Cerebellar nuclear complex (tissue), 1 donor: ENCODE measurements at places on chromosomes 1 and 21.

- no peak for DNase-seq
Measured at GRCh38 chr1:244241438-244241837, 190.4 kb downstream of the ZBTB18 start.

DNA sequence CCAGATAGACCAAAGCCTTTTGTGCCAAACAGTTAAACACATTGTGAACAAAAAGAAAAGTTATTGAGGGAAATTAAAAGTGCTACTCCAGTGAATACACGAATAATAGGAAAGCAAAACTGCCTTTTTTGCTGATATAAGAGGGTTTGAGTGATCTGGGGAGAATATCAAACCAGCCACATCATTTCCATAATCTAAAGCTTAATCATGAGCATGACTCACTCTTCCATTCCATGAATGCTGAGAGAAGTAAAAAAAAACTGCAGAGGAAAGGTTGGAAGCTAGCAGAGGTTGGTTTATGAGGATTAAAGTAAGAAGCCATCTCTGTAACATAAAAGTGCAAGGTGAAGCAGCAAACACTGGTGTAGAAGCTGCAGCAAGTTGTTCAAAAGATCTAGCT lies 350.6 kb upstream of the NCAM2 start:
- no peak for DNase-seq

DNA sequence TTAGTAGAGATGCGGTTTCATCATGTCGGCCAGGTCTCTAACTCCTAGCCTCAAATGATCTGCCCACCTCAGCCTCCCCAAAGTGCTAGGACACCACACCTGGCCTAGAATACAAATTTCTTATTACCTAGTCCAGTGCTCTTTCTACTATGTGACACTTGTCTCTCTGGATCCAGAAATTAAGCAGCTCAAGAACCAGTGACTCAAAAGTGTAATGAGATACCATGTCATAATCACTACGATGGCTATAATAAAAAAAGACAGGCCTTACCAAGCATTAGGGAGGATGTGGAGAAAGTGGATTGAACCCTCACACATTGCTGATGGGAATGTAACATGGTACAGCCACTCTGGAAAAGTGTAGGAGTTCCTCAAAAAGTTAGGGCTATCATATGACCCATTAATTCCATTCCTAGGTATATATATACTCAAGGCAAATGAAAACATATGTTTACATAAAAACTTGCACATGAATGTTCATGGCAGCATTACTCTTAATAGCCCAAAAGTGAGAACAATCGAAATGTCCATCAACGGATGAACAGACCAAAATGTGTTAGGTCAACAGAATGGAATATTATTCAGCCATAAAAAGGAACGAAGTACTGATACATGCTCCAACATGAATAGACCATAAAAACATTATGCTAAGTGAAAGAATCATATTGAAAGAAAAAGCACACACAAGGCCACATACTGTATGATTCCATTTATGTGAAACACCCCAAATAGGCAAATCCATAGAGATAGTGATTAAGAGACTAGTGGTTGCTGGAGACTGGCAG lies 8.3 kb downstream of the TEX38 start:
- DNase-seq = no peak

- DNase-seq = no peak
Measured at GRCh38 chr1:2110191-2110737, 60.1 kb downstream of the PRKCZ start.

DNA sequence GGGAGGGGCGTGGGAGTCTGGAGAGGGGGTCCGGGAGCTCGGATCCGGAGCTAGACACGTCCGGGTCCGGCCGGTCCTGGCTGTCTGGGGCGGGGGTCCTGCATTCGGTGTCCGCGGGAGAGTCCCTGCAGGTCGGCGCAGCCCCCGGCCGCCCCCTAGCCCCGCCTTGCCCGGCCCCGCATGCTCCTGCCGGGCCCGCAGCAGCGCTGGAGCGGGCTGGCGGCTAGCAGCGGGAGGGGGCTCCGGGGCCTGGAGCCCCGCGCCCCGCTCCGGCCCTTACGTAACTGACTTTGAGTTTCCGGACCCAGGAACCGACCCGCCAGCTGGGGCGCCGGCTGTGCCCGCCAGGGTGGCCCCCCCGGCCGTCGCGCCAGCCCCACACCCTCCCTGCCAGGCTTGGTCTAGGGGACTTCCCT lies 26.9 kb upstream of the EPB41 start:
- no peak for DNase-seq

DNA sequence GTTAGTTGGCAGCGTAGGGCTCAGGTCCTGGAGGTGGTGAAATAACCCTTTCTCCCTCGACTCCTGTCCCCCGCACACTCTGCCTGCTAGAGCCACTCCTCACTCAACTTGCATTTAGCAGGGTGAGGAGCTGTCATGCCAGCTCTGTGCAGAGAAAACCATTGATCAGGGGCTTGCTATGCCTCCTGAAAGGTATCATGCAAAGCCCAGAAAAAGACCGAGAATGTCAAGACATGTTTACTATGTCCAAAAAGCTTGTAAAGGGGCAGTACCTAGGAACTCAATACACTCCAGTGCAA lies 18.0 kb downstream of the ALDH4A1 start:
- DNase-seq = no peak

GRCh38 chr1:39238476-39238875 lies 34.0 kb downstream of the MACF1 start:
- DNase-seq = no peak

DNA sequence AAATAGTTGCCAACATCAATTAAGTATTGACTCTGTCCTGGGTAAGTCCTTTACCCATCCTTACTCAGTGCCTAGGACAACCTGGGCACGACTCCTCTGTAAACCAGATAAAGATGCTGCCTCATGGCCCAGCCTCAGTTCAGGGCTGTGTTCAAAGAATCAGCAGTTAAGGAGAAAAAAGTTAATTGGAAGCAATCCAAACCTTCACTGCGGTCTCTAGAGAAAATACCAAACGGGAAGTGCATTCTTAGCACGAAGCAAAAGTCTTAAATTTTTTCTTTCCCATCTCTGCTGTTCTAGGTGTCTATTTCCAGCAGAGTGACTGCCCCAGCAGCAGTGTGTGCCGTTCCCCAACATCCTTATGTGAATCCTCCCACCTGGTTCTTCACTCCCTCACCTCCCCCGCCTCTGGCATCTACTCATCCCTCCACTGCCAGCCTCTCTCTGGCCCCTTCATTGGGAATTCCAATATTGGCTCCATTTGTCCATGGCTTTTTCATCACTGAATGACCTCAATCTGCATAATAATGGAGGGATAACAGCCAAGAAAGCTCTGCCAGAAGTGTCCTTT lies 23.2 kb downstream of the KANK4 start:
- DNase-seq = no peak

DNA sequence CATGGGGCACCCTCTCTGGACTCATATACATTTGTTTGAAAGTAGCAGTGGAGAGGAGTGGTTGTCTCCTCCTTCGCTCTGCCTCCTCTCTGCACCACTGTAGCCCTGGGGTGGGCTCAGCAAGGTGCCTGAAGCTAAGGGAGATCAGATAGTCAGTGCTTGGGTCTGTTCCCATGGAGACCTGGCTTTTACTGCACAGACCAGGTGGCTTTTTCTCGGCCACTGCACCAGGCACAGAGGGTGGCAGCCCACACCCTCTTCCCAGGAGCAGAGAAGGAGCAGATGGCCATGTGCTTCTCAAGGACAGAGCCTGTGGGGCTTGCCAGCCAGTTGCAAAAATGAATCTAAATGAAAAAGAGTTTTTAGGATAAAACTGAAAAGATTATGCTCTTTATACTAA lies 123.4 kb upstream of the KCNK1 start:
- DNase-seq = peak; percentile 93

DNA sequence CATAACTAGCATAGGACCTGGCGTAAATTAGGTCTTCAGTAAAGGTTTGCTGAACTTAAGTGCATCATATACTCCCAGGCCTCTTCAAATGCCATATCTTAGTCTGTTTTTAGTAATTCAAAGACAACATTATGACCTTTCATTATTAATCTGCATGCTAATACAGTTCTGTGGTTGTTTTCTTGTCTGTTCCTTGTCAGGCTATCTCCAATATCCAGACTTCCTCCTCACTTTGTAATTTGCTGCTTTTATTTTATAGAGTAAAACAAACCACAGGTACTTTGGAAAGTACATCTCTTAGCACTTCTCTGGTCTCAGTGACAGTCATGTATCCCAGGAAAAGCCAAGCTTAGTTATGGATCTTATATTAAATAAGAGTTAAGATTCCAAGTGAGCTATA lies 65.1 kb upstream of the BMP8A start:
- DNase-seq = no peak

- no peak for DNase-seq
Measured at GRCh38 chr1:202135221-202135721, 9.3 kb downstream of the ARL8A start.

GRCh38 chr1:166738873-166739272 lies 100.4 kb upstream of the POGK start:
- DNase-seq = no peak

DNA sequence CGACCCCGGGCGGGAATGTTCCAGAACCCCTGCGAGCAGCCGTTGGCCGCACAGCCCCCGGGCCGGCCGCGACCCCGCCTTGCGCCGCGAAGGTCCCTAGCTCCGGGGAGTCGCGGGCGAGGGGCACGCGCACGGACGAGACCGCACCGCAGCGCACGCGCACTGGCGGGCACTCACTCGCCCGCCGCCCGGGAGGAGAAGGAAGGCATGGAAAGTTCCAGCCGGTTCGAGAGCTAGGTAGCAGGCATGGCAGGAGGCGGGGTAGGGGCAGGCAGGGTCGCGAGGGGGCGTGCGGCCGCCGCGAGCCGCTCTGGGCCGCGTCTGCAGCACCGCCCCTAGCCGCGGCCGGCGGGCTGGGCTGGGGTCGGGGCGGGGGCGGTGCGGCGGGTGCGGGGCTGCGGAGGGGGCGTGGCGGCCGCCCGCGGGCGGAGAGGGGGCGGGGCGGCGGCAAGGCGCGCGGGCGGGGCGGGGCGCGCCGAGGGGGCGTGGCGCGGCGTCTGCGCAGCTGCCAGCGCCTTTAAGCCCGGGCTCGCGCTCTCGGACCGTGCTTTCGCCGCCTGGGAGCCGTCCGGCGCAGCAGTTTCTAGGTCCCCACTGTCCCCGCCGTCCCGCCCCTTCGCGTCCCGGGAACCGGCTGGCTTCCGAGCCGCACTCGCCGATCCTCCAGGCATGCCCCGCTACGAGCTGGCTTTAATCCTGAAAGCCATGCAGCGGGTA lies at the start of the genes MRPS6 and SLC5A3:
MRPS6 (plus strand) TSS at position 547 of the 717 bp plus-strand sequence; CDS start at position 670, 123 bp downstream.
SLC5A3 (plus strand) TSS at position 547 of the 717 bp plus-strand sequence. CDS start 21,621 bp downstream, outside the sequence.
- no peak for DNase-seq

GRCh38 chr1:44301442-44301841 lies 53.6 kb downstream of the ERI3 start:
- no peak for DNase-seq

DNA sequence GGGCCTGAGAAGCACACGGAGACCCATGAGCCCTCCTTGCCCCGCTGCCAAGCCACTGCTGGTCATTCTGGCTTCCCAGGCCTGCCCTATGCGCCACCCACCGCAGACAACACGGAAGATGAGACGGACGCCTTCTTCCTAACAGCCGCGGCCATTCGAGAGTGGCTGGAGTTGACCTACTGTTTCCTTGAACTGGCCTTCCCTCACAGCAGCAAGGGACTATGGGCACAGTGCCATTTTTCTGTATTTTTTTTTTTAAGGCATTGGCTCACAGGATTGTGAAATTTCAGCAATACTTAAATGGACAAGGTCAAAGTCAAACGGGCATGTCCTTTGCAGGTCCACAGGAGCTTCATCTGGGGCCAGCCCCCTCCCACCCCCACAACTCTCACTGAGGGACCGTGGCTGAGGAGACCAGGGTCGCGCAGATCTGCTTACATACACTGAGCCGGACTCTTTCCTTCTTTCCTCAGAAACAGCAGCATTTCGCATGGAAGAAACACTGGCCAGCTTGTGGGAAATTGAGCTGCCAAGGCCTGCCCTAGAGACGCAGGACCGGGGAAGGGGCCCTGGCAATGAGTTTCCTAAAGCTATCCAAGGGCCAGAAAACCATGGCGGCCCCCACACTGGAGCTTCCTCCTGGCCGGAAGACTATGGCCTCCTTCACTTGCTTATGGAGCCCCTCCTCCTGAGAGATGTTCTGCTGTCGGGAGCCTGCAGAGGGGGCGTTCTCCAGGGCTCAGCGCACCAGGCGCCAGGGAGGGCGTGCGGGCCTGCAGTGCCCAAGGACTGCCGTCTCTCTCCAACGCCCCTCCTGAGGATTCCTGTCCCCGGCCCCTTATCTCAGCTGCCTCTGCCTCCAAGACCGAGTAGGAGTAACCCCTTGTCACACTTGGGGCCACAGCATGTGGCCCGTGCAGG lies 98.9 kb downstream of the PGBD5 start:
- no peak for DNase-seq

GRCh38 chr1:58013237-58013636 lies 533.3 kb downstream of the OMA1 start:
- DNase-seq = no peak

DNA sequence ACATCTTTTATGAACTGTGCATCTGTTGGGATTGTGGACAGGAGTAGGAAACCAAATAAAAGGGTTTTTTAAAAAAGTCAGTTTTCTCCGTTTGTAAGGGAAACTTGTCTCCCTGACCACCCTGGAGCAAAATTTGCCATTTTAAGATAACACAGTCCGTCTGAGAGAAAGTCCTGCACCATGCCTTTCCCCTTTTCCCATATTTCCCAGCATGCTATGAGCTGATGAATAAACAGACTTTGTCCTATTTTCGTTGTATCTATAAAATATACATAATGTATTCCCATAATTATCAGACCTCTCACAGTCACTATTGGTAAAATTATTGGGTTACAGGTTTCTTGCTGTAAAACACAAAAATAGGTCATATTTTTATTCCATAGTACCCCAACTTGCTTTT lies 1.7 kb upstream of the AKT3 start:
- DNase-seq = no peak

GRCh38 chr1:221335161-221336101 lies 406.5 kb downstream of the DUSP10 start:
- DNase-seq = no peak

DNA sequence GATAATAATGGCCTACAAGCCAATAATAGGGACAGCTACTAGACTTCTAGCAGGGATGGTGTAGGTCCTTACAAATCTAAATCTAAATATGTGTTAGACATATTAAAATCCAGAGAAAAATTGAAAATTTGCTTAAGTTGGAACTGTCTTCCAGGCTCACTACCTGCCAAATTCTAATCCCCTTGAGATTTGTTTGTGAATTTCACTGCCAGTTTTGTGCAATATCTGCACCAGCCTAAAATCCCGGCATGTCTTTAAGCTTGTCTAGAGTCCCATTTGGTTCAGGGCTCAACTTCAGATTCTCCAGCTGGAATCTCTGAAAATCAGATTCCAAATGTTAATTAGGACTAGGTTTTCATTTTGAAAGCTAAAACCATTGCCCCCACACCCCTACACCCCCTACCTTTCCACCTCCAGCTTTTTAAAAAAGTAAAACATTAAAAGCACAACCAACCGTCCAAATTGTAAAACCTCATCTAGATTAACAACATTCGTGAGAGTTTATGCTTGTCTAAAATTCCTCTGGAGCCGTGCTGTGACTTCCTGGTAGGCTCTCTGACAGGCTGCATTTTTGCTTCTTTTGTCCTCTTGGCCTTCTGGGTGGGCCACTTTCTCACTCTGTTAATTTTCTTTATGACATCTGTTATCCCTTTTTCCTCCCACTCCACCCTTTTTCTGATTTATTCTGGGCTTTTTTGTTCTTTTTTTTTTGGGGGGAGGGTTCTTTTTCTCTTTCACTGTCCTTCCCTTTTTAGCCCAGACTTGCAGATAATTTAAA lies 348.7 kb downstream of the PAPPA2 start:
- DNase-seq = no peak

GRCh38 chr1:220809704-220810103 lies 23.0 kb downstream of the MTARC1 start:
- no peak for DNase-seq

GRCh38 chr1:64242895-64243756 lies 39.7 kb downstream of the UBE2U start:
- no peak for DNase-seq

- no peak for DNase-seq
Measured at GRCh38 chr1:221696027-221696426, 45.9 kb downstream of the DUSP10 start.

GRCh38 chr1:211344152-211344618 lies 17.6 kb downstream of the TRAF5 start:
- no peak for DNase-seq
